NCI-H2081 (cell line): ENCODE measurements at places on chromosomes 7 and 10.

GRCh38 chr7:72343991-72344390 lies 68.1 kb downstream of the CALN1 start:
- DNase-seq, result no peak

- no peak for DNase-seq
Observed at GRCh38 chr7:118080947-118081346, 103.0 kb upstream of the LSM8 start.

DNA sequence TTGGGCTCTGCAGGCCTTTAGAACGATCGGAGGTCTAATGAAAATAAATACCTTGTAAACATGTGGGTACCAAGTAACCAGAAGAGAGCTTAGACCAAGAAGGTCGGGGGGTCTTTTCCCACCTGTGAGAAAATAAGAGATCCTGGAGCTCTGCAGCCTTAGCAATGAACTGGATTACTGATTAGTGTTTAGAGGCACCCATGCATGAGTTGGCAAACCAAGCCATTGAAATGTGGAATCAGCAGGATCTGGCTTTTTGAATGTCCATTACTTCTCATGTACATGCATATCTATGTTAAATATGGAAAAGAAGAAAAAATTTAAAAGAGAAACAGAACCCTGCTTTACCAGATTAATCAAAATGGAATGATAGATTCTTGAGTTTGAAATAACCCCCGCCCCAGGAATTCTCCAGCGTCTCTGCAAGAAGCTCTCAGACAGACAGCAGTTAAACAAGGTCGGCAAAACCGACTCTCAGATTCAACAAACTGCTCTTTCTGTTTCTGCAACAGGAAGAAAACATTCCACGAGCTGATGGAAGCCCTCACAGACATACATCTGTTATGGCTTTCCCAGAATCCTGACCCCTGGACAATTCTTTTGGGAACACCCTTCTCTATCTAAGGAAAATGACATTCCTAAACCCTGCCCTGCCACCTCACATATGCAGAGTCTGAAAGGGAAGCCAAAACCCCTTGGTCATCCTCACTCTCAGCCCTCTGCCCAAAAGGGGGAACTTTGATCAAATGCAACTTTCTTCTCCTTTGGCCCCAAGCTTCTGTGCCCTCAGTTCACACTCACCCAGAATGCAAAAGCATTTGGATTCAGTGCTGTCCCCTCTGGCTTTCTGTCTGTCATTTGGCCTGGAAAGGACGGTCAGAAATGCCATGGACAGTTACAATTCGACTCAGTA lies 78.7 kb upstream of the EN2 start:
- DNase-seq, result no peak

DNA sequence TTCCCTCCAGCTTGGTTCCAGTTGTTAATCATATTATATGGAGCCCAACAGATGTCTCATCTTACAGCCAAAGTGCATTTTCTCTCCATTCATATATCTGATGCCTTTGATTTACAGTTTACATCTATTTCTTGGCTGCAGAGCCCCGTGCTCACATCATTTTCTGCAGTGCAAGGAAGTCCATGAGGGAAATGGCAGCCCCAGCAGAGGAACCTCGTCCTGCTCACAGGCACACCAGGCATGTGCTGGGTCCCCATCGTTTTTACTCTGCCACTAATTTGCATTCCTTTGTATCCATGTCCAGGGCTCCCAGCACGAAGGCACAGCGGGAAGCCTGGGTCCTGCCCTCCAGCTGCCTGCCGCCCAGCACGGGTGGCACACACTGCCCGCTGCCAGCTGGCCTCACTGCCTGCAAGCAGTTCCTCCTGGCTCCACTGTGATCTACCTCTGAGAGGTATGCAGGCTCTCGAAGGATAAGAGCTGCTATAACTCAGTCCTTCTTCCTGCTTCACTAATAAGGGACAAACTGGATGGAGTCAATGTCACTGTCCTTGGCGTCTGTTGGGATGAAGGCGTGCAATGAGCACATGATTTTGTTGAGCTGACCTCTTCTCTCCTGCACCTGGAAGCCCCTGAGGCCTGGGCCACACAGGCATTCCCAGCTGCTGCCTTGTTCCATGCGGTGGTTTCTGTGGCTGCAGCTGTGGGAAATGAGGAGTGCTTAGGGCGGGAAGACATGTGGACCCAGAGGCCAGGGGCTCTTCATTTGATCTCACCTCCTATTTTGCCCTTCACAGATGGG lies 583.6 kb upstream of the MGMT start:
- no peak for DNase-seq

DNA sequence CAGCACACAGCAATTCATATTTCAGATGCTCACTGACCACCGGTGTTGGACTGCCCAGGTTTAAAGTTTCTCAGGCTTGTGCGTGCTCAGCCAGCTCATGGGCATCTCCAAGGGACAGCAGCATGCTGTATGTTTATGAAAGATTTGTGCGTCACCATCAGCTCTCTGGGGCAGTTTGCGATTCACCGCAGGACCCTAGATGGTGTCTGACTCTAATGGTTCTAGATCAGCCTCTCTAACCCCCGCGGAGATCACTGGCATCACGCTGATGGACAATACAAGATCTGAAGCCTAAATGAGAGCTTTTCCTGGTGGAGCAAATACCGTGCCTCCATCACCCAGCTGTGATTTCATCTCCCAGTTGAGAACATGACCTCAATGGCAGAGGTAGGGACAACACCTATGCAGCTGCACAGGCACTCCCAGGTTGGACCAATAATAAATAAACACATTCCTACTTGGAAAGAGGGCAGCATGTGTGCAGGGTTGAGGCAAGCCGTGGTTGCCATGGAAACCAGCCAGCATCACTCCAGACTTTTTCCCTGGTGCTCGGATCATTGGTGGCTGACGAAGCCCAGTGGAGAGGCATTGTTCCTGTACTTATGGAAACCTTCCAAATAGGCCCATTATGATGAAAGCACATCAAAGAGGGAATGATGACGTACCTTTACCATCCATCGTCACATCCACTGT lies 253.6 kb downstream of the KCNMA1 start:
- no peak for DNase-seq
